ENCODE measurements at places on chromosomes 5 and 9. TPM values are rescaled to one million over a fixed set of nuclear protein-coding genes. Genes with fewer than 3 reads are reported as not detected.

The IL7R gene
- total RNA-seq, result not detected

DNA sequence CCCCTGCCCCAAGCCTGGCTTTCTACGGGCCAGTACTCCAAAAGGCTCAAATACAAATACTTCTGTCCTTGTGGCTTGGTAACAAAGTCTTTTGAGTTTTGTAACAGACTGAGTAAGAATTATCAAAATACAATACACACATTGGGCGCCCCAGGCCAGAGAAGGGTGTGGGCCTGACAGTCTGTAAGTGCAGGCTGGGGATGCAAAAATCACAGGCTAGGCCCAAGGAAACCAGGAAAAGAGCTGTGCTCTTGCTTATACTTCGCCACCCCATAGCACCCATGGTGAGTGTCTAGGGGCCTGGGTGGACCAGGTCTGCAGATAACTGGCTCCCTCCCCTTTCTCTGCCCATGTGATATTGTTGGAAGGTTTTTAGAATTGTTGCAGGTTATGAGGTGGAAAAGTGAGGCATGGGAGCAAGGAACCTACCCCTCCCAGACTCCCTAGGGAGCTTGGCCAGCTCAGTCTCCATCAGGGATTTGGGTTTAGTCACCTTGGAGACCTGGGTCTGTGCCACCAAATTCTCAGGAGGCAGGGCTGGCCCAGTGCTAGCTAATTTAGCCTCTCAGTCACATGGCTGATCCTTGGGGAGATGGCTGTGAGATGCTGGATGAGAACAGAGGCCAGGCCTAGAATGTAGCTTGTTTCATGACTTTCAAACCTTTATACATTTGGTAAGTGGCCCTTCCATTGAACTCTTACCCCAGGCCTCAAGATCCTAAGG lies 72.9 kb downstream of the TARS1 start:
- DNase-seq, result no peak

DNA sequence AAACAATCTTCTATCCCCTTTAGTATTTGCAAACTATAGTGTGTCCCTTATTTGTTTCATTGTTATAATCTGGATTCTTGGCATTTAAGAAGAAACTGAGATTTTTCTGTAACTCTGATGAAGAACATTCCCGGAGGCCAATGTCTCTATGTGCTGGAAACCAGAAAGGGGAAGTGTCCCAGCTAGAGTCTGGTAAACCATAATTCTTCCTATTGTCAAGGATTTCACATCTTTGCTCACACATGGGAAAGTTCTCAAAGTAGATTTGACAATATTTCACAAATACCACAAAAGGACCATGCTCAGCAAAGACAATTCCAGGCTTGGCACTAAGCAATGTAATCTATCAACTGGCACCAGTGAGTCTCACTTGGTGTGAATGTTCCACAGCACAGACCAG lies 146.8 kb downstream of the MUSK start:
- DNase-seq, result no peak

- no peak for DNase-seq
Observed at GRCh38 chr5:124546643-124547042, 199.8 kb downstream of the ZNF608 start.

Data from G401 (cell line).